ENCODE measurements at places on chromosomes 2 and 18. TPM values are rescaled to one million over a fixed set of nuclear protein-coding genes. Genes with fewer than 3 reads are reported as not detected.

ASB18 gene
- not detected for polyA plus RNA-seq

CYP26B1 gene
- 2.3 TPM for polyA plus RNA-seq

OSR1 gene
- 12.2 TPM for polyA plus RNA-seq

AKAIN1 gene
- polyA plus RNA-seq: not detected

MYOM1 gene
- 2.7 TPM for polyA plus RNA-seq

PKP4 gene
- polyA plus RNA-seq: 16.8 TPM

GRCh38 chr2:55811048-55811447 lies 112.5 kb downstream of the EFEMP1 start:
- H3K4me1 ChIP-seq: no peaks in the 10 kb centered on the region
- H3K27me3 ChIP-seq: no peaks in the 10 kb centered on the region
- no peaks in the 10 kb centered on the region for H3K36me3 ChIP-seq
- DNase-seq: no peak

- no peak for DNase-seq
- H3K4me3 ChIP-seq: no peak overlapping the region
- no peaks in the 10 kb centered on the region for H3K4me1 ChIP-seq
- H3K36me3 ChIP-seq: no peaks in the 10 kb centered on the region
Observed at GRCh38 chr2:192373754-192374153, 179.0 kb upstream of the TMEFF2 start.

- no peak for DNase-seq
- no peak overlapping the region for H3K4me3 ChIP-seq
- peaks cover 11% of the 10 kb centered on the region for H3K27me3 ChIP-seq
- no peaks in the 10 kb centered on the region for H3K4me1 ChIP-seq
- H3K36me3 ChIP-seq: no peaks in the 10 kb centered on the region
- H3K27ac ChIP-seq: no peak overlapping the region
Observed at GRCh38 chr18:79629606-79630005, 50.0 kb upstream of the CTDP1 start.

- no peak overlapping the region for H3K4me3 ChIP-seq
- no peak overlapping the region for H3K27ac ChIP-seq
- no peaks in the 10 kb centered on the region for H3K27me3 ChIP-seq
- DNase-seq: no peak
- no peaks in the 10 kb centered on the region for H3K4me1 ChIP-seq
Observed at GRCh38 chr2:108428286-108429009, 20.6 kb upstream of the GCC2 start.

DNA sequence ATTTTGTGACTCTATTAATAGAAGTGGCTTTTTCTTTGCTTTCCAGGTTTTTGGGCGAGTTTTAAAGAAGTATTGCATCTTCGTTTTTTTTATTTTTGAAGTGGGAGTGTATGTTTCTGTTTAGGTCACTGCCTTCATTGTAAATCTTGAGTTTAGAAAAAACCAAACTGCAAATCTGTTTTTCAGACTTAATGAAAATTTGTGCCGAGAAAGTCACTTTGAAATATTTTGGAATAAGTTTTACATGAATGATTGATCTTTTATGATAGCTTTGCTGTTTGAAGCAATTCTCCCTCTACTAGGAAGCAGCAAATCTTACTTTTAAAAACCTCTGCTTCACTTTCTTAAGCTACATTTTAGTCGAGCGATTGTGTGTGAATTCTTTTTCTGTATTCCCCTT lies 2.2 kb downstream of the SMAD4 start:
- no peak overlapping the region for H3K27ac ChIP-seq
- no peak for DNase-seq
- H3K27me3 ChIP-seq: no peaks in the 10 kb centered on the region
- peaks cover 15% of the 10 kb centered on the region for H3K4me1 ChIP-seq

GRCh38 chr2:43192744-43193651 lies 33.4 kb downstream of the ZFP36L2 start:
- no peaks in the 10 kb centered on the region for H3K27me3 ChIP-seq
- peak; percentile 55 for DNase-seq
- no peak overlapping the region for H3K4me3 ChIP-seq
- no peaks in the 10 kb centered on the region for H3K36me3 ChIP-seq
- H3K4me1 ChIP-seq: peaks cover 16% of the 10 kb centered on the region

DNA sequence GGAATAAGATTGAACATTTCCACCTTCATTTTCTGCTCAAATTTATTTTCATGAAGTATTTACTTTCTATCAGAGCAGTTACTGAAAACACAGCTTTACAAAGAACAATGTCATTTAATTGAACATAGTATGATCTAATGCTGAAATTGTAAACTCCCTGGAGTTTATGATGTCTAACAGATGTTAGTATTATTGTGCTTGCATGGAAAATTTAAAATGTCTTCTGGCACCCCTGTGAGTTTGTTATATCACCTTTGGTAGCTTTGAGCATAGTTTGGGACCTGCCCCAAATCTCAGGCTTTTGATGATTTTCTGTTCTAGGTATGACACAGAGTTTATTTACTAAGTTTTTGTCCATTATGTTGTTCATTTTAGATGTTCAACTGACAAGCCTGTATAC lies 28.1 kb downstream of the FAM171B start:
- no peak for DNase-seq
- no peaks in the 10 kb centered on the region for H3K27me3 ChIP-seq
- no peak overlapping the region for H3K4me3 ChIP-seq
- H3K27ac ChIP-seq: no peak overlapping the region

DNA sequence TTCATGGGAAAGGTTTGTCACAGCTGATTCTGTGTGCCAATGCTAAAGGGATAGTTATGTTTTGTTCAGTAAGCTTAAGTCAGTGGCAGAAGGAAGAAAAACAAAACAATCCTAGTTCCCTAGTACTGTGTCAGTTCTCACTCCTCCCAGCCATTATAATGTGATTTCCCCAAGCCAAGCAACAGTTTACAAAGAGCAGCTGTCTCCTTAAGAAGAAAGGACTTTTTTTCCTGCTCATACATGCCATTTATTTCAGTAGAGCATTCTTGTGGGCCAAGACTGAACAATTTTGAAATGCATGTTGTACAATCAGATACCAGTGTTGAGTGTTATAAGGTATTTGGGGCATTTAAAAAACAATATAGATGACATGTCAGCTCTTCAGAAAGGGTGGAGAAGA lies 52.1 kb downstream of the NEMP2 start:
- no peaks in the 10 kb centered on the region for H3K27me3 ChIP-seq
- H3K4me1 ChIP-seq: peaks cover 9% of the 10 kb centered on the region
- DNase-seq: no peak

GRCh38 chr2:175152242-175152641 lies 15.8 kb downstream of the ATF2 start:
- no peaks in the 10 kb centered on the region for H3K4me1 ChIP-seq
- no peak overlapping the region for H3K27ac ChIP-seq
- H3K36me3 ChIP-seq: no peaks in the 10 kb centered on the region
- H3K4me3 ChIP-seq: no peak overlapping the region
- DNase-seq: no peak

DNA sequence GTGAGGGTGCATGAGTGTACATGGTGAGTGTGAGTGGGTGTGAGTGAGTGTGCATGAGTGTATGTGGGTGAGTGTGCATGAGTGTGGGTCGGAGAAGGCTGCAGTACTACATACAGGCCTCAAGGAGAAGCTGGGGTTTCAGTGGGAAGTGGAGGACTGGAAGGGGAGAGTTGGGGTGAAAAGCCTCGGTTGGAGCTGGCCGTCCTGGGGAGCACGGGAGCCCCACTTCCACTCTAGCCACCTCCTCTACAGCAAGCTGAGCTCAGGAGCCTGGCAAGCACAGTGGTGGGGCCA lies 68.7 kb upstream of the HPCAL1 start:
- no peaks in the 10 kb centered on the region for H3K4me1 ChIP-seq
- no peak for DNase-seq
- H3K4me3 ChIP-seq: no peak overlapping the region
- no peaks in the 10 kb centered on the region for H3K27me3 ChIP-seq
- H3K36me3 ChIP-seq: no peaks in the 10 kb centered on the region
- no peak overlapping the region for H3K27ac ChIP-seq

DNA sequence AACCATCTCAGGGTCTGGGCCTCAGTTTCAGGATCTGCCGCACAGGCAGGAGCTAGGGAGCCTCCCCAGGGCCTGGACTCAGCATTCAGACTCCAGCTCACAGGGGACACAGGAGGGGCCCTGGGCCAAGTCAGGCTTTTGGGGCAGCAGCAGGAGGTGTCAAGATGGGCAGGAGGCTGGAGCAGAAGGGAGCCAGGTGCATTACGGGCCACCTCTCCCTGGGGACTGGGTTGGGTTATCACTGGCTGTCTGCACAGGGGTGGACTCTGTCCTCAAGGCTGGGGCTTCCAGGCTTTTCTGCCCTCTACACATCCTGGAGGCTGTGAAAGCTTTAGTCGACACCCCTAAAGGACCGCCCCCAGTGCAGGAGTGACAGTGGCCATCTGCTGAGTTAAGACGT lies 20.0 kb downstream of the AQP12A start:
- no peaks in the 10 kb centered on the region for H3K4me1 ChIP-seq
- H3K4me3 ChIP-seq: no peak overlapping the region
- H3K27me3 ChIP-seq: no peaks in the 10 kb centered on the region
- DNase-seq: peak; percentile 24

DNA sequence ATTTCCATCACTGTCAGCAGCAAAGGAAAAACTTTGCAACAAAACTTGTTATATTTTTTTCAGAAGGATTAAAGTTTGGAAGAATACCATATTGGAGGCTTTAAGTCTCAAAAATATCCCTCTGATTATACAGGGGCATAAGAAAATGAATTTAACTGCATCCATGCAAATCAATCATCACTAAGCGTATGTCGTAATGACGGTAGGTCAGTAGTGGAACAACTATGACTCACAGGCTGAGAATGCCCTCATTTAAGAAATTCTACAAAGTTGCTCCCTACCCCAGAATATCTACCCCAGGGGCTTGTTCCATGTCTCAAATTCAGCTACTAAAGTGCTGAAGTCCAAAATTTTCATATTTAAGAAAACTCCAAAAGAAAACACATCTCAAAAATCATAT lies 12.5 kb upstream of the NAB1 start:
- no peak overlapping the region for H3K27ac ChIP-seq
- DNase-seq: no peak
- no peaks in the 10 kb centered on the region for H3K4me1 ChIP-seq
- no peak overlapping the region for H3K4me3 ChIP-seq

- H3K4me3 ChIP-seq: no peak overlapping the region
- H3K4me1 ChIP-seq: peaks cover 15% of the 10 kb centered on the region
- no peaks in the 10 kb centered on the region for H3K36me3 ChIP-seq
- no peaks in the 10 kb centered on the region for H3K27me3 ChIP-seq
Observed at GRCh38 chr2:40282428-40282827, 169.5 kb downstream of the SLC8A1 start.

GRCh38 chr2:85994421-85994777 lies 105.6 kb upstream of the ST3GAL5 start:
- no peak overlapping the region for H3K27ac ChIP-seq
- H3K36me3 ChIP-seq: no peaks in the 10 kb centered on the region

DNA sequence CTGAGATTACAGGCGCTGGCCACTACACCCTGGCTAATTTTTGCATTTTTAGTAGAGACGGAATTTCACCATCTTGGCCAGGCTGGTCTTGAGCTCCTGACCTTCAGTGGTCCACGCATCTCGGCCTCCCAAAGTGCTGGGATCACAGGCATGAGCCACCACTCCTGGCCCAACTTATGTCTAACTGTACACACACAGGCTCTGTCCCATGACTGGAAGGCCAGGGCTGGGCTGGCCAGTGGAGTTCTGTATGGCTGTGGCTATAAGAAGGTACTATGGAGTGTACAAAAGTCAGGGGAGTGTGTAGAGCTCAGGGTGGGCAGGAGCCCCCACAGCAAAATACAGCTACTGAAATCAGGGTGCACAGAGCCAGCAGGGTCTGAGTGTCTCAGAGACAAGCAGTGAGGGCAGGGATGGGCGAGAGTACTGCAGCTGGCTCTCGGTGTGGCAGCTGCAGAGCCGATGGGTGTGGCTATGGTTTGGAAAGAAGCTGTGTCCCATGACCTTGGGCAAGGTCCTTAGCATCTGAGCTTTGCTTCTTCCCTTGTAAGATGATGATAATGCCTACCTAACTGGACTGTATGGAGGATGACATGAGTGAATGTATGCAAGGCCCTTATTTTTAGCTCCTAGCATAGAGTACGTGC lies 10.4 kb upstream of the MSGN1 start:
- no peaks in the 10 kb centered on the region for H3K4me1 ChIP-seq
- H3K36me3 ChIP-seq: no peaks in the 10 kb centered on the region
- peaks cover 3% of the 10 kb centered on the region for H3K27me3 ChIP-seq
- DNase-seq: no peak

GRCh38 chr18:74994502-74995418 lies 214.2 kb downstream of the PTGR3 start:
- H3K36me3 ChIP-seq: no peaks in the 10 kb centered on the region
- no peaks in the 10 kb centered on the region for H3K27me3 ChIP-seq
- no peak overlapping the region for H3K27ac ChIP-seq
- DNase-seq: no peak

DNA sequence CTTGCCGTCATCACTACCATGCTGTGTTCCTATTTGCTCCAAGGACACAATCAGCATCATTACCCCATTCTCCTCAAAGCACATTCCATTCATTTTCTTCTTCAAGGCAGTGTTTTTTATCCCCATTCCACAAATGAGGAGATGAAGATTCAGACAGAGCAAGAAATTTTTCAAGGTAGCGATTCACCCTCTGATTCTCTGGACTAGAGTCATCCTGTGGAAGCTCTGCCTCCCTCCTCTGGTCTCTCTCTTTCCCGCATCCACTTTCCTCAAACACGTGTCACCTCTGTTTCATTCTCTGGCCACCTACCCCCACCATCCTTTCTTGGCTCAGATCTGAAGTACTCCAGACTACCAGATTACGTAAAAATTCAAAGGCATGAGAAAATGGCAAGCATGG lies 297.9 kb downstream of the SOX11 start:
- H3K4me3 ChIP-seq: no peak overlapping the region
- no peaks in the 10 kb centered on the region for H3K4me1 ChIP-seq
- no peak for DNase-seq
- H3K27me3 ChIP-seq: no peaks in the 10 kb centered on the region
- H3K27ac ChIP-seq: no peak overlapping the region

GRCh38 chr2:70897203-70897976 lies 38.3 kb upstream of the ATP6V1B1 start:
- no peak for DNase-seq
- H3K4me1 ChIP-seq: no peaks in the 10 kb centered on the region
- peaks cover 31% of the 10 kb centered on the region for H3K27me3 ChIP-seq
- H3K36me3 ChIP-seq: no peaks in the 10 kb centered on the region
- no peak overlapping the region for H3K27ac ChIP-seq

DNA sequence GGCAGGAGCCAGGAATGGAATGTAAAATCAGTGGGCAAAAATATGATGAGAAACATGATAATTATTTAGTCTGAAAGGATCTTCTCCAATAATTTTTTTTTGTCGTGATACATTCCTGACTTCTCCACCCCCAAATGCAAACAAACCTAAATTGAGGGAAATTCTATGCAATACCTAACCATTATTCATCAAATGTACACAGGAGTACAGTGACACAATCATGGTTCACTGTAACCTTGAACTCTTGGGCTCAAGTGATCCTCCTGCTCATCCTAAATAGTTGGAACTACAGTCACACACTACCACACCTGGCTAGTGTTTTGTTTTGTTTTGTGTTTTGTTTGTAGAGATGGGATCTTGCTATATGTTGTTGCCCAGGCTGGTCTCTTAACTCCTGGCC lies 46.5 kb downstream of the RAB10 start:
- no peak overlapping the region for H3K4me3 ChIP-seq
- H3K4me1 ChIP-seq: peaks cover 5% of the 10 kb centered on the region
- H3K36me3 ChIP-seq: peaks cover 4% of the 10 kb centered on the region
- H3K27ac ChIP-seq: no peak overlapping the region
- DNase-seq: no peak

- H3K4me1 ChIP-seq: peaks cover 19% of the 10 kb centered on the region
- no peak overlapping the region for H3K4me3 ChIP-seq
- H3K27me3 ChIP-seq: no peaks in the 10 kb centered on the region
- no peaks in the 10 kb centered on the region for H3K36me3 ChIP-seq
Observed at GRCh38 chr2:148653437-148653836, 8.9 kb downstream of the EPC2 start.

Data from small intestine (tissue), 16 donors.